Foreskin melanocyte (primary cell): ENCODE measurements at places on chromosomes 2 and 18.

- DNase-seq = no peak
Measured at GRCh38 chr2:238459081-238459629, 32.4 kb downstream of the ASB1 start.

DNA sequence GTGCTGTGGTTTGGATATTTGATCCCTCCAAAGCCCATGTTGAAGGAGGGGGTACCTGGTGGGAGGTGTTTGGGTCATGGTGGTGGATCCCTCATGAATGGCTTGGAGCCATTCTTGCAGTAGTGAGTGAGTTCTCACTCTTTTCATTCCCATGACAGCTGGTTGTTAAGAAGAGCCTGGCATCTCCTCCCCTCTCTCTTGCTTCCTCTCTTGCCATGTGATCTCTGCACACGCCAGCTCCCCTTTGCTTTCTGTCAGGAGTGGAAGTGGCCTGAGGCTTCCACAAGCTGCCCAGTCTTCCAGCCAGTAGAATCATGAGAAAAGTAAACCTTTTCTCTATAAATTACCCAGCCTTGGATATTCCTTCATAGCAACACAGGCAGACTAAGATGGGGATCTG lies 8.6 kb downstream of the ADD2 start:
- no peak for DNase-seq

- peak; percentile 78 for DNase-seq
Measured at GRCh38 chr18:63299837-63300745, 19.5 kb downstream of the BCL2 start.

GRCh38 chr2:98928242-98928641 lies 7.8 kb downstream of the CRACDL start:
- DNase-seq = no peak

DNA sequence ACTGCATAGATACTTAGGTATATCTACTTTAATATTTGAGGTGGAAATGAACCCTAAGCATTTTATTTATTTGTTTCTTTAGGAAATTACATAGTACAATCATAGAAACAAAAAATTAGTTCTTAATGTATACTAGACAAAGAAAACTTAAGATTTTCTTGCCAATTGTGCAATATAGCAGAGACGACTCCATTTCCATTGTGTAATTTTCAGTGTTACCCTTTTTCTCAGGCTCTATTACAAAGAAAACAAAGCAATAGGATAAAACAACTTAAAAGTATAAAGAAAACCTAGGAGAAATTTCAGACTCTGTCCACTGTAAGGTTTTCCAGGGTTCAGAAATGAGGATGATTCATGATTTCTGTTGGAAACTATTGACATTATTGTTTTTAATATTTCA lies 89.0 kb upstream of the SERTAD2 start:
- no peak for DNase-seq

- no peak for DNase-seq
Measured at GRCh38 chr2:68371581-68371980, 6.5 kb downstream of the PLEK start.
